Naive thymus-derived CD8-positive, alpha-beta T cell (primary cell): ENCODE measurements at places on chromosomes 6 and 20. TPM values are rescaled to one million over a fixed set of nuclear protein-coding genes. Genes with fewer than 3 reads are reported as not detected.

DNA sequence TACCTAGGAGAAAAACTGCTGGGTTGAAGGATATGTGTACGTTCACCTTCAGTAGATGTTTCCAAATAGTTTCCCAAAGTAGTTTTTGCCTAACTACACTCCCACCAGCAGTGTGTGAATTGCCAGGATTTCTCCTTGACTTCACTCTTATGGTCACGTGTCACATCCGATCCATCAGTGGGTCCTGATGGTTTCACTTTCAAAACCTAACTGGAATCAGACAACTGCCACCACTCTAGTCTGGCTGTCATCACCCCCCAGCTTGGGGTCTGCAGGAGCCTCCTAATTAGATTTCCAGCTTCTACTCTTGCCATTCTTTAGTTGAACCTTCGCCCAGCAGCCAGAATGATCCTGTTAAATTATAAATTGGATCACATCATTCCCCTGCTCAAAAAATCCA is 8.5 kb upstream of the SLC12A5 start:
- peaks cover 53% of the 10 kb centered on the region for H3K27me3 ChIP-seq
- peaks cover 23% of the 10 kb centered on the region for H3K4me1 ChIP-seq
- no peak for DNase-seq
- H3K36me3 ChIP-seq = no peaks in the 10 kb centered on the region

GRCh38 chr6:3916211-3916610 is 67.0 kb downstream of the FAM50B start:
- no peak for DNase-seq
- H3K27ac ChIP-seq = no peak overlapping the region

DNA sequence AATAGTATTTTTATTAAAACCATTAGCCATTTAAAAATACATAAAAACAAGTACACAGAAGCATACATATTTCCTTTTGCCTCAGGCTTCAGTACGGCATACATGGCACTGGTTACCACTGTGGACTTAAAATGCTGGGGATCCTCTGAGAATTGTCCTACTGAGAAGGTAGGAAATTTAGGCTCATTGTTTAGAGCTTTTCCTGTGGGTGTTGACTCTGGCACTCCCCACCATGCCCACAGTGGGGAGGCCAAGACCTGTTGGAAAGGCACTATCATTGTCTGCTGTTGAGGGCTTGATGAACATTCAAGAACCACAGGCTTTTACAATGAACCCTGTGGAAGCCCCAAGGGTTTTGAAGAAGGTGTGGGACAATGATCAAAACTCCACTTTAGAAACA is 473.4 kb downstream of the BTBD3 start:
- no peaks in the 10 kb centered on the region for H3K4me1 ChIP-seq
- H3K36me3 ChIP-seq = no peaks in the 10 kb centered on the region
- H3K4me3 ChIP-seq = no peak overlapping the region
- DNase-seq = no peak

DNA sequence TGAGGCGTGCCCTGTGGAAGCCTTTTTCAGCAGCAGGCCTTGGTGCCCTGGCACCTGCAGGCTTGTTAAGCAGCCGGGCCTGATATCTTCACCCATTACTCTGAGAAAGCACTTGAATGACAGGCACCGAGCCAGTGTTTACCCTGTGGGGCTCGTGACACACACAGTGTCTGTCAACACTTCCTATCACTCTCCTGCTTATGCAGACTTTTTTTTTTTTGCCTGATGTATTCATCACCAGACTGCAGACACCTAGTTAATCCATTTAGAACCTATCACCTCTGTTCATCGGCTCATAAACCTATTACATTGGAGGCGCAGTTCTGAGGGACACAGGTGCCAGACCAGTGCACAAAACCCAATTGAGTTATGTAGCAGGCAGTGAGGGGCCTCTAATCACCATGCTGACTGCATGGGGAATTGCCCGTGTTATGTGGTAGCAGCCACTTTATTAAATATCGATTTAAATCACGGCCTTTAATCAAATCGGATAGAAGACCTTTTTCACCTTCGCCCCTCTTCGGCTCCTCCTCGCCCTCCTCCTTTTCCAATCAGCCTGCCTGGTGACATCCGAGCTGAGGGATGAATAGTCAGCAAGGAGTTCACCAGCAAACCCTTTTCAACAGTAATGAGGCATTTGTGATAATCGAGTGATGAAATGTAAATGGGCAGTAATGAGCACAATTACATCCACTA is 962.9 kb upstream of the SLC35B3 start:
- no peak overlapping the region for H3K4me3 ChIP-seq
- peaks cover 13% of the 10 kb centered on the region for H3K27me3 ChIP-seq
- no peaks in the 10 kb centered on the region for H3K4me1 ChIP-seq
- H3K27ac ChIP-seq = no peak overlapping the region

- H3K36me3 ChIP-seq = no peaks in the 10 kb centered on the region
- H3K4me1 ChIP-seq = peaks cover 20% of the 10 kb centered on the region
- peak overlapping the region; percentile 98 for H3K27ac ChIP-seq
- peak overlapping the region; percentile 92 for H3K4me3 ChIP-seq
- no peaks in the 10 kb centered on the region for H3K27me3 ChIP-seq
Observed at GRCh38 chr6:20319520-20320357, 81.9 kb upstream of the E2F3 start.

GRCh38 chr6:71886184-71887005 is at the start of gene RIMS1:
Gene RIMS1, plus strand, starts transcription at chr6:71886550. Its CDS starts 474 bp downstream, at chr6:71887024.
- peaks cover 4% of the 10 kb centered on the region for H3K4me1 ChIP-seq
- peaks cover 8% of the 10 kb centered on the region for H3K36me3 ChIP-seq
- H3K27ac ChIP-seq = no peak within 1 kb of the TSS
- DNase-seq = no peak
- peaks cover 41% of the 10 kb centered on the region for H3K27me3 ChIP-seq
- peak within 1 kb of the TSS; percentile 58 for H3K4me3 ChIP-seq

DNA sequence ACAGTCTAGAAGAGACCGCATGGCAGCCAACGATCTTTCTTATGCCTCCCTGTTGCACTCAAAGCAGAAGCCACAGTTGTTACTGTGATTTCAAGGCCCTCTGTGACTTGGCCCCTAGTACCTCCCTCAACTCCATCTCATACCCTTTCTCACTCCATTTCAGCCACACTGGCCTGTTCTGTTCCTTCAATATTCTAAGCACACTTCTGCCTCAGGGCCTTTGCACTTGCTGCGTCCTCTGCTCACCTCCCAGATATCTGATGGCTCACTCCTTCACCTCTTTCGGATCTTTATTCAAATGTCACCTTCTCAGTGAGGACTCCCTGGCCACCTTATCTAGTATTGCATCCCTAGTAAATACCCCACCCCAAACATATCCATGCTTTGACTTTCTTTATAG is 29.4 kb upstream of the CCN6 start:
- peak overlapping the region; percentile 11 for H3K4me3 ChIP-seq
- no peaks in the 10 kb centered on the region for H3K27me3 ChIP-seq
- H3K27ac ChIP-seq = no peak overlapping the region

GRCh38 chr20:45283551-45284057 is 23.0 kb upstream of the RBPJL start:
- H3K36me3 ChIP-seq = no peaks in the 10 kb centered on the region
- H3K4me1 ChIP-seq = no peaks in the 10 kb centered on the region
- peaks cover 38% of the 10 kb centered on the region for H3K27me3 ChIP-seq
- no peak for DNase-seq
- no peak overlapping the region for H3K4me3 ChIP-seq

DNA sequence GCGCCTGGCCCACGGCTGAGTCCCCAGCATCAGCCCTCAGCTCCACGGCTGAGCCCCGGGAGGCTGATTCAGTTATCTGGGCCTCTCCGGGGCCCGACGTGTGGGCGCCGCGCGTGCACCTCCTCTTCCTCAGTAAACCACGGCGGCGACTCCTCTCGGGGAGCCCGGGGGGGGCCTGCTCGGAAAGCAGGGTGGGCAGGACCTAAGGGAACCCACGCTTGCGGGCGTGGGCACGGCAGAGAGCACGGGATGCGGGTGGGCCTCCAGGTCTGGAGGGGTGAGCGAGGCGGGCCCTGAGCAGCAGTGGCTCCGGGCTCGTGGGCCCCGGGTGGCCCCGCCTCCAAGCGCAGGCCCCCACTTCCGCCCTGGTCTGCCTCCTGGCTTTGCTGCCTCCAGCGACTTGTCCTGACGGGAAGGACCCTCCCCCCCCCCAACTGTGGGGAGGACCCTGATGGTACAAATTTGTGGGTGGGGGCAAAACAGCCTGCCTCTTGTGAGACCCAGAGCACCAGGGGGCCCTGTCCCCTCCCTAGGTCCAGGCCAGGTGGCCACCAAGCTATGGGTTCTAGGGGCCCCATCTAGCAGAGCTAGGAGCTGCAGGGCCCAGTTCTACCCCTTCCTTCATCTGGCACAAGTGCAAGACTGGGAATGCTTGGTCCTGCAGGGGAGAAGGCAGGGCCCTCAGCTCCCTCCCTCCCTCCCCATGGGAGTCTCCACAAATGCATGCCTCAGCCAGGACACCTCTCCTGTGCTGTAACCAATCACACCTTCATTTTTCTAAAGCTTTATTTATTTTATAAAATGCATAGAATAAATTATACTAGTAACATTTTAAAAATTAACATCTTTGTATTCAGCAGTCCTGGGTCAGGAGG is 16.9 kb downstream of the UCKL1 start:
- H3K36me3 ChIP-seq = no peaks in the 10 kb centered on the region
- H3K4me3 ChIP-seq = no peak overlapping the region
- H3K4me1 ChIP-seq = peaks cover 9% of the 10 kb centered on the region
- no peak overlapping the region for H3K27ac ChIP-seq
- no peak for DNase-seq

DNA sequence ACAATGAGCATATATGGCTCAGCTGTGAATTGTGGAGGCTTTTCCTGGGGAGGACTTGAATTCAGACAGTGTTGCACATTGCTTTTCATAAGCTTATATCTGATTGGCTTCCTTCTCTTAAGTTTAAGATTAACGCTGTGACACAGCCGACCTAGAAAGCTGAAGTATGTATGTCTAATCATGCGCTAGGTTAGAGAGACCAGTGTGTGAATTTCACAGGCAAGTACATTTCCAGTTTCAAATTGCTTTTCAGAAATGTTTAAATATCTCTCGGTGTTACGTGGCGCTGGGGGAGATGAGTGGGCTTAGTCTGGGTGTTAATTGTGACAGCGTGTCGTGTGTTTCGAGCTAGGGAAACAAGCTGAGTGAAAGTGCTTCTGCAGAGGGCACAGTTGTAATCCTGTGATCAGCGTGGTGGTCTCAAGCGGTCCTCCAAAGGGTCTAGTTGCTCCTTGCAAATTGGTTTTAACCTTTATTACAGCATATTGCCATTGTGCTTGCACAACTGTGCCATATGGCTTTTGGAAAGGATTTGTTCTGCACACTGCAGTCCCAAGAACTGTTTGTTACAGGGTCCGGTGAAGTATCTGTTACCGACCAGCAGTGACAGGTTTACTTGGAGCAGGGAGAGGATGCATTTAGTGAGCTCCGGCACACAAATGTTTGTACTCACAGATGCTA is 166.6 kb downstream of the SASH1 start:
- peaks cover 55% of the 10 kb centered on the region for H3K27me3 ChIP-seq
- no peak overlapping the region for H3K4me3 ChIP-seq
- H3K36me3 ChIP-seq = no peaks in the 10 kb centered on the region
- no peaks in the 10 kb centered on the region for H3K4me1 ChIP-seq
- H3K27ac ChIP-seq = no peak overlapping the region

DNA sequence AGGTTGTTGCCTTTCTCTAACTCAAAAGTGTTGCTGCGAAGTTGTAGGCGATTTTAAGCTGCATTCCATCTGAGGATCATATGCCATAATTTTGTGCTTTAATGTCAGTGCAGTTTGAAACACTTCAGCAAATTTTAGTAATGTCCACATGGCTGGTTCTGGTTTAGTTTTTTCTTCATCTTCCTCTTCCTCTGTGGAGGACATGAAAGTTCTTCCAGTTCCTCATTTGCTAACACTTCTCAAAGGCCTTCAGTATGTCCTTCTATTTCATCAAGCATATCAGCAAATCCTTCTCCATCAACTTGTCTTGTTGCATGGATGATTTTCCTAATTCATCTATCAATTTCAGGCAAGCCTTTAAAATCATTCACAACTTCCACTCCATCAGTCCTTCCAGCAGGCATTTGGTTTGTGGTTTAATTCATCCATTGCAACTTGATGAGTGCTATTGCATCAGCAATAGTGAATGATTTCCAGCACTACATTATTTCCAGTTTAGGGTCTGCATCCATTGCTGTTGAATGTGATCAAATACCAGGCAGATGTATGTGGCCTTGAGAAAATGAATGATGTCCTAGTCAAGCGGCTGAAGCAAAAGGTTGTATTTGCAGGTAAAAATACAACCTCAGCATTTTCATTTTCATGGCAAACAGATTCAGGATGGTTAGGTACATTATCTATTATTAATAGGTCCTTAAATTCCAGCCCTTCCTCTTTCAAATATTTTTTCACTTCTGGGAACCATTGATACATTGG is 20.2 kb downstream of the SHLD1 start:
- H3K36me3 ChIP-seq = peaks cover 67% of the 10 kb centered on the region
- H3K4me1 ChIP-seq = peaks cover 52% of the 10 kb centered on the region
- H3K27ac ChIP-seq = peak overlapping the region; percentile 40
- no peaks in the 10 kb centered on the region for H3K27me3 ChIP-seq

DNA sequence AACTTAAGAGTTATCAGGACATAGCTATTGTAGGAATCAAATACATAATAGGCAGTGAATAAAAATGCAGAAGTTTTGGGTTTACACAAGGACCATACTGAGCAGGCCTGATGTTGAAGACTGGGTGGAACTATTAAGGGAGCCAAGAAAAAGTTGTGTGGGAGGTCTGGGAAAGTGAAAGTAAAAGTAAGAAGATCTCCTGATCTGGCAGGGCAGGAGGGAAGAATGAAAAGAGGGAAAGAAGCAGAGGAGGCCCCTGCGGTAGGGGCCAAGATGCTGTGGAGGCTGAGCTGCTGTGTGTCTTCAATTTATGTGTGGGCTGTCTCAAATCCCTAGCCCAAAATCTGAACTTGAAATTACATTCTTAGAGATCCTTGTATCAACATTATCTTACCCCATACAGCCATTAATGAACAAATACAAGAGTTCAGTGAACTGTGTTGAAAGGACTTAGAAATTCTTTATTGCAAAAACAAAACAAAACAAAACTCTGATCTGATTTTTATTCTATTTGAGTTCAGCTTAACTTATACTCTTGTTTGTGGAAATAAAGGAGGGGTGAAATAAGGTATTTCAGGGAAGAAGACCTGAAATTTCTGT is 1183.8 kb downstream of the HACE1 start:
- H3K36me3 ChIP-seq = no peaks in the 10 kb centered on the region
- no peak for DNase-seq
- H3K27me3 ChIP-seq = no peaks in the 10 kb centered on the region
- H3K4me3 ChIP-seq = no peak overlapping the region
- no peak overlapping the region for H3K27ac ChIP-seq

GRCh38 chr20:17875106-17875980 is 93.3 kb downstream of the SNX5 start:
- peaks cover 8% of the 10 kb centered on the region for H3K4me1 ChIP-seq
- H3K27ac ChIP-seq = no peak overlapping the region
- H3K4me3 ChIP-seq = no peak overlapping the region
- H3K36me3 ChIP-seq = no peaks in the 10 kb centered on the region
- H3K27me3 ChIP-seq = peaks cover 2% of the 10 kb centered on the region
- DNase-seq = no peak

- H3K4me3 ChIP-seq = no peak overlapping the region
- peaks cover 15% of the 10 kb centered on the region for H3K27me3 ChIP-seq
- no peaks in the 10 kb centered on the region for H3K36me3 ChIP-seq
- no peaks in the 10 kb centered on the region for H3K4me1 ChIP-seq
- no peak overlapping the region for H3K27ac ChIP-seq
Observed at GRCh38 chr20:16189371-16189770, 383.9 kb downstream of the KIF16B start.

Gene FAM229B
- polyA plus RNA-seq = 12.3 TPM

Gene PI16
- polyA plus RNA-seq = 1.2 TPM

Gene APOM
- polyA plus RNA-seq = 5.5 TPM

Gene GJA1
- polyA plus RNA-seq = not detected

Gene DEFB124
- not detected for polyA plus RNA-seq

Gene INSM1
- not detected for polyA plus RNA-seq
